Esophagus squamous epithelium (tissue), 5 donors: ENCODE measurements at places on chromosomes 13 and 19.

GRCh38 chr13:100149389-100149788, 60.5 kb downstream of the PCCA start:
- DNase-seq: no peak

DNA sequence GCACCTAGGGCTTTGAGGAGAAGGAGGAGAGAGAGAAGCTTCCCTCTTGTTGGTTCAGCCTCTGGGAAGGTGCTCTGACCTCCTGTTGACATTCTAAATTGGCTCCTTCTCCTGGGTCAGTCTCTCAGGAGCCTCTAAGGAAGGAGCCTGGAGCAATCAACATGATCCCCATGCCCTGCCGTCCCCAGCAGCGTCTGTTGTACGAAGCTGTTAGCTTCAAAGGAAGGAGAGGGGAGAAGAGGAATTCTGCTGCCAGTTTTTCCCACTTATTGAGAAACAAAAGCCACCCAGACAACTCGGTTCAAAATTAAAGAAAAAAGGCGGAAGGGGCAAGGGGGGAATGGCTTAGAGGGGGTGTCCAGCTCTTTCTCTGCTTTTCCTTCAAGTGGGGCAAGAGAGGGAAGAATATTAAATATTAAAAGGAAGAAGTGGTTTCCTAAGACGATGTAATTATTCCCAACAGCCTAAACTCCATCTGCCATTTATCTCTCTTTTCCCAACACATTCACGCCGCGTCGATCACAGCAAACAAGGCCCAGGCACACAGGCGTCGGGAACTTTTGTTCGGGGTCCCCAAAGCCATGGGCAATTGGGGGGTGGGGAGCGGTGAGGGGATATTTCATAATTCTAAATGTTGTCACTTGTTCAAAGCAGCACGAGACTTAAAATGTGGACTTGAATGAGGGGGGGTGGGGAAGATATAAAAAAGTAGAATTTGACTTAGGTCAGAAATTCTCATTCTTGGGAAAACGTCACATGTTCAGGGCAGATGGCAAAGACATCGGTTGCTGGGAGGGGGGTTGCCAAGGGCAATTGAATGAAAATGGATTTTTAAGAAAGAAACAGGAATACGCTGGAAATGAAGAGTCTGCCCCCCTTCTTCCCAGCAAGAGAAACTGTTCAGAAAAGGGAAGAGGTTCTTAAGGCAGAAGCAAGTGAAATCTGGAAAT, 116.8 kb upstream of the CACNA1A start:
- DNase-seq: no peak

DNA sequence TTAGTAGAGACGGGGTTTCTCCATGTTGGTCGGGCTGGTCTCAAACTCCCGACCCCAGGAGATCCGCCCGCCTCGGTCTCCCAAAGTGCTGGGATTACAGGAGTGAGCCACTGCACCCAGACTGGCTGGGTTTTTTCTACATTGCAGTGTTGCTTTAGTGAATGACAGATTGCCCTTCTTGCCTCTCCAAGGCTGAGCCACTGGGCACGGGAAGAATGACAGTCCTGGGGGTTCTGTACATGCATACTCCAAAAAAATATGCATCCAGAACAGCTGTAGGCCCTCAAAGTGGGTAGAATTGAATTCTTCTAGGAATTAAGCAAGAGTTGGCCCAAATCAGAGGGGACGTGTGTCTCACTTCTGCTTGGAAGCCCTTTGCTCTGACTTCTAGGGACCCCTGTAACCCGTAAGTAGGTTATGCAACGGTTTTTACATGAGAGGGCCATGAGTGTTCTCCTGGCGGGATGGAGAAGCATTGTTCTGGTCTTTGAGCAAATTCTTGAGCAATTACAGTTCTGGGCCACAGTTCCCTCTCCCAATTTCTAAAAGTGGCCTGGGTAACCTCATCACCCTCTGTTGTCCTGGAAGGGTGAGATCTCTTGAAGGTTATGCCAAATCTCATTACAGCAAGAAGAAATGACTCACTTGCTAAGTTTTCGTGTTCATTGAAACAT, 3.6 kb downstream of the ACTN4 start:
- no peak for DNase-seq

DNA sequence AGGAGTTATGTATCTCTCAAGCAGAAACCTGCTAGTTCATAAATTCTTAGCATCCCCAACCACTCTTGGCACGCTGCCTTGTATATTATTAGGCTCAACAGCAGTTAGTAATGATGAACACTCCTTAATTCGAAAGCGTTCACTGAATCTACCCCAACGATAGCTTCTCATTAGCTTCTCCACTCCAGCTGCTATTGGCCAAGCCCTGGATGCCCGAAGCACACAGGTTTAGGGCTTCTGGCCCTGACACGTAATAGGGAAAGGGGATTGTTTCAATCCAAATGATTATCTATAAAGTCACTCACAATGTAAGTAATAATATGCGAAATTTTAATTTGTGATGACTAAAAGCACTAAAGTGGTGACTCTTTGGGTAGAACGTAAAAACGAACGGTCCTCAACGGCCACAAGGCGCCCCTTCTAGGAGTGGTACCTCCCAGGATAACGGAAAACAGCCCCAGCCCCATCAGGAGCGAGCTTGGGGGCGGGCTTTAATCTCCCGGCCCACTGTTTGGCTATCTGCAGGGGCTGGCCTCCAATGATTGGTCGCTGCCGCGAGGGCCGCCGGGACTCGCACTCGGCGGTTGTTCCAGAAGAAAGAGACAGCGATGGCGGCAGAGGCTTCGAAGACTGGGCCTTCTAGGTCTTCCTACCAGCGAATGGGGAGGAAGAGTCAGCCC, at the start of gene RNF17:
RNF17 (plus strand) TSS at position 574 of the 680 bp plus-strand sequence; CDS start at position 609, 35 bp downstream.
- DNase-seq: no peak

DNA sequence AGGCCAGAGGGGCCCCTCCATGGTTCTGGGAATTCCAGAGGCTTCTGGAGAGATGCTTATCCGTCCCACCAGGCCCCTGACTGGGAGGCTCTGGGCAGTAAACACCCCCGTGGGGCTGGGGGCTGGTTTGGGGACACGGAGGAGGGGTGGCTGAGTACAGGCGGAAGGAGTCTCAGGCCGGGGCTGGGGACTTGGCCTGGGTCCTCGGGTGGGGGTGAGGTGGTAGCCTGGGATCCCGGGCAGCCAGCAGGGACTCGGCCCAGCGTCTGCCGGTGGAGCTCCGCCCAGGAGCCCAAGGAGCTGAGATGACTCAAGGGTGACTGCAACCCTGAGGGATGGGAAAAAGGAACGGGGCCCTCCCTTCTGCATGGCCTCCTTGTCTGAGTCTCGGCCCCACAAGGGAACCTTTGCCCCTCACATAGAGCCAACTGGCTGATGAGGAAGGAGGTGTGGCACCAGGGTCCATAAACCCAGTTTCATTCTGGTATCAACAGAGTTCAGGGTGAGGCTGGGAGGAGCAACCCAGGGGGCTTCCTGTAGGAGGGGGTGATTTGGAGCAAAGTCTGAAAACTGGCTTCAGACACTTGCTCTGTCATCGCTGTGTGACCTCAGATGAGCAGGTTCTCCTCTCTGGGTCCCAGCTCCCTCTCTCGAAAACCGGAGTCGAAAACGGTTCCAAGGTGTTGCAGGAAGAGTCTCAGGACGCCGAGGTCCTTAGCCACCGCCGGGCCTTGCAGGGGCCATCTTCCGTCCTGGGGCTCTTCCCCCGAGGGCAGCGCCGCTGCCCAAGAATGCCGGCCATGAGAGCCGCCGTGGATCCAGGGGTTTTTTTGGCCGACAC, 809 bp downstream of the MISP start:
- no peak for DNase-seq

GRCh38 chr19:5149508-5149907, 180.6 kb downstream of the KDM4B start:
- no peak for DNase-seq

DNA sequence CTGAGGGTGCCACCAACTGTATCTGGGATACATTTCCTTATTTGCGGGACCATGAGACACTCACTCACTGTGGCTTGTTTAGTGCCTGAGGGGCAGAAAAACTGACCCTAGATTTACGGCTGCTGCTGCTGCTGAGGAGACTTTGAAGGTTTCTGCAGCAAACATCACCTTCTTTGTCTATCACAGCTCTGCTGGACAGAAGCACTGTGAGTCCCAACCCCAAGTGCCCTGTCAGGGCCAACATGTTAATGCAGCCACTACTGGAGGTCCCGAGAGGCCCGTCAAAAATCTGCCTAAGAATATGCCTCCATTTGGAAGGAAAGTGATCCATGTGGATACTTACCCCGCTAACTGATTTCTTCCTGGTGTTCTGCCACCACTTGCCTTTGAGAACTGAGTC, 37.3 kb upstream of the UBL3 start:
- no peak for DNase-seq

- no peak for DNase-seq
These were observed 29.4 kb downstream of the AP1M1 start for GRCh38 chr19:16226878-16227836.

DNA sequence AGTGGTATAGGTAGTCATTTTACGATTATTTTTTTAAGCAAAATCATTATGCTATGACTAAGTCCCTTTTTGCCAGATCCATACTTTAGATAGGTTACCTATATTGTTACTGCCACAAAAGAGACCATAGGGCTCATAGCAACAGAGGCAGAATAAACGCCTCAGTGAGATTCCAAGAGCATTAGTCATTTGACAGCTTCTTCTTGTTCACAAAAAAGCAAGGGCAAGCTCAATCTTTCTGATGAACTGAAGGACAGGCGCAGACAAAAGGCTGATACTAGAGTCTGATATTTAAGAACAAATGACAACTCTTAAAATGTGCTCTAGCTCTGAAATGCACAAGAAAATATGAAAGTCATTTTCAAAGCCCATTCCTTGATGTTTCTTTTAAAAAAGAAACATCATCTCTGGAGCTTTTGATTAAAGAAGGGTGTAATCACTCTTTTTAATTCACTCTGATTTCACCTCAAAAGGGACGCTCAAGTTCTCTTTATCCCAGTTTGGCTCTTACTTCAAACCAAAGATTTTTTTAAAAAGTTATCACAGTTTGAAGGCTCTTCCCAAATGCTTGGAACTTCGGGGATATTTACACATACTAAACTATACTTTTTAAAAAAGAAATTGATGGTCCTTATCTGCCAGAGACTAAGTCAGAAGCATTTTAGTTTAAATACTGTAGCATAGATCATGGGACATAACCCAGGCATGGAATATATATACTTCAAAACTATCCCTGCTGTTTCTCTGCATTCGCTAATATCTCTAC, 187.2 kb downstream of the EFNB2 start:
- DNase-seq: no peak

DNA sequence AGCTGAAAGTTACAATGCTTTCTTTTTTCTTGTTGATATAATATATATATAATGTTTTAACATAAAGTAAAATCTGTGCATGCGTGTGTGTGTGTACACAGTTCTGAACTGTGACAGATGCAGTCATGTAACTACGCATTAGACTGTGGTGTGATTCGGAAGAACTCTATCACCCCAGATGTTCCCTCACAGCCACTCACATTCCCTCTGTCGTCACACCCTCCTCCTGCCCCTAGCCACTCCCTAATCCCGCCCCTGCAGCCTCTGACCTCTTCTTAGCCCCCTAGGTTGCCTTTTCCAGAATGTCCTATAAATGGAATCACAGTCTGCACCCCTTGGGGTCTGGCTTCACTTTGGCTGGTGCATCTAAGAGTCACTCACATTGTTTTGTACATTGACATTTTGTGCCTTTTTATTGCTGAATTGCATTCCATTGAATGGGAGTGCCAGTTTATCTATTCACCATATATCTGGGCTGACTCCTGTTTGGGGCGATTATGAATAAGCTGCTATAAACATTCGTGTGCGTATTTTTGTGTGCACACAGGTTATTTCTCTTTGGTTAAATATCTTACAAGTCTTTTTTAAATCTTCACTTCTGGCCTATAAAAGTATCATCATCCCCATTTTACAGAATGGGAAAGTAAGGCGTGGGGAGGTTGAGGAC, 20.4 kb downstream of the DHRS12 start:
- DNase-seq: no peak

GRCh38 chr13:82480415-82480814, 1401.9 kb downstream of the SLITRK1 start:
- DNase-seq: no peak

- DNase-seq: no peak
These were observed 98.3 kb downstream of the ELF1 start for GRCh38 chr13:40920826-40921225.

GRCh38 chr13:109096101-109096500, 466.7 kb downstream of the MYO16 start:
- DNase-seq: no peak
